ENCODE measurements at places on chromosomes 12 and 14. TPM values are rescaled to one million over a fixed set of nuclear protein-coding genes. Genes with fewer than 3 reads are reported as not detected.

Gene A2ML1
- total RNA-seq: 0.28 TPM

Gene NEUROD4
- not detected for total RNA-seq

Gene HOXC12
- not detected for total RNA-seq

Gene SCNN1A
- total RNA-seq: 0.30 TPM

Gene PMCH
- not detected for total RNA-seq

Gene ADCY6
- total RNA-seq: 13.4 TPM

Gene CYP46A1
- 0.67 TPM for total RNA-seq

- no peaks in the 10 kb centered on the region for H3K36me3 ChIP-seq
- DNase-seq: no peak
- H3K27ac ChIP-seq: no peak overlapping the region
- no peak overlapping the region for H3K4me3 ChIP-seq
- H3K27me3 ChIP-seq: no peaks in the 10 kb centered on the region
These were observed 17.4 kb downstream of the LRP6 start for GRCh38 chr12:12249216-12250050.

- H3K36me3 ChIP-seq: peaks cover 8% of the 10 kb centered on the region
- H3K27me3 ChIP-seq: no peaks in the 10 kb centered on the region
- no peaks in the 10 kb centered on the region for H3K4me1 ChIP-seq
- H3K4me3 ChIP-seq: no peak overlapping the region
- no peak overlapping the region for H3K27ac ChIP-seq
These were observed 34.2 kb downstream of the RTRAF start for GRCh38 chr14:52023518-52023917.

DNA sequence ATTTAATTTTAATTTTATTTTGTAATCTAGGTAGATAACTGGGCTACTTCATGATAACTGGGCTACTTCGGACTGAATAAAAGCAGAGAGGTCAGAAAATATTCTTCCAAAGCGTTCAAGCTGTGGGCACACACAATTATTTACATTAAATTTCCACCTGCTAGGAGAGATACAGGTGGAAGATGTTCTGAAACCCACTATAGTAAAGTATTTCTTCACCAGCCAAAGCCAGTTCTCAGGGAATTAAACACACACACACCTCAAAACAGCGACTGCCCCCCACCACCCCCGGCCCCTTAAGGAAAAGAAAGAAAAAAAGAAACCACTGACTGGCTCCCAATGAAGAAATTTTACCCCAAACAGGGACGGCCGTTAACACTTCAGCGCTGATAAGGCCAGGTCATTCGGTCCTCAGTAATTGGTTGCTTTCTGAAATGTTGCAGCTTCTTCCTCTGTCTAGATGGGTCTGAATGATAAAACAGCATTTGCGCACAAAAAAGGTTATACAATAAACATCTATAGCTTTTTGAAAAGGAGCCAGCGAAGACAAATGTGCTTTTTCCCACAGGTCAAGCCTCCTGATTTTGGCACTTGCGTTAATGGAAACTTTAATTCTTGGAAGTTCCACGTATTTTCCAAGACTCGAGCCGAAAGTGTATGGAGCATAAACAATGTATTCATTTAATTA is 771 bp upstream of the KCNJ8 start:
- H3K4me1 ChIP-seq: no peaks in the 10 kb centered on the region
- H3K27me3 ChIP-seq: no peaks in the 10 kb centered on the region
- peak overlapping the region; percentile 71 for H3K4me3 ChIP-seq
- no peaks in the 10 kb centered on the region for H3K36me3 ChIP-seq
- DNase-seq: no peak
- H3K27ac ChIP-seq: peak overlapping the region; percentile 39

DNA sequence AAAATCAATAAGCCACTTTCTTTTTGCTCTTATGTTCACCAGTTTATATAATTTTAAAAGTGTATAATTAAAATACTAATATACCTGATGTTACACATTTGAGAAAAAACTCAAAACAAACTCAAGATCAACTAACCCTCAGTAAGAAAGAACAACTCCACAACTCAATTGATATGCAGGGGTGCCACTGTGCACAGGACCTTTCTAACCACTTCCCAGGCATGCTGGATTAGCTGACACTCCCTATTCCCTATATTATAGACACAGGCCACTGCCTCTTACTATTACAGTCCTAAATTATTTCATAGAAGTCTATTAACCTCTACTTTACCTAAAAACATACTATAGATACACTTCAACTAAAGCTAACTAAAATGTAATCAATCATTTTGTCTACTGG is 191.7 kb upstream of the KRR1 start:
- no peak for DNase-seq
- no peaks in the 10 kb centered on the region for H3K36me3 ChIP-seq
- H3K4me1 ChIP-seq: peaks cover 18% of the 10 kb centered on the region
- no peak overlapping the region for H3K4me3 ChIP-seq
- no peak overlapping the region for H3K27ac ChIP-seq
- no peaks in the 10 kb centered on the region for H3K27me3 ChIP-seq

DNA sequence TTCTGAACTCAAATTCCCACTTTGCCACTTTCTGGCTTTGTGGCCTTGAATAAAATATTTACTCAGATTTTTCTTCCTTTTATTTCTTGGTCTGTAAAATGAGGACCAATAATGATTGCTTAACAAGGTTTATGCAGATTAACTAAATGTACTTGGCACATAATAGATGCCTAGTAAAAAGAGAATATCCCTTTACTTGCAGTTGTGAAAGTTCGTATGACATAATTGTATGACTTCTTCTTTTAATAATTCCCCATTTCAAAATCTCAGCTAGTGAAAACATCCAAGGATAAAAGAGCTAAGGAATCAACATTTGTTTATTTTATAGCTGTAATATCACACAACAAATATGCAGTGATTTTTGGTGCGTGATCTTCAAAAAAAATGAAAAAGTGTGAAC is 215.6 kb upstream of the ATP2B1 start:
- DNase-seq: no peak
- H3K4me1 ChIP-seq: no peaks in the 10 kb centered on the region
- no peaks in the 10 kb centered on the region for H3K36me3 ChIP-seq
- H3K27ac ChIP-seq: no peak overlapping the region
- H3K27me3 ChIP-seq: no peaks in the 10 kb centered on the region

DNA sequence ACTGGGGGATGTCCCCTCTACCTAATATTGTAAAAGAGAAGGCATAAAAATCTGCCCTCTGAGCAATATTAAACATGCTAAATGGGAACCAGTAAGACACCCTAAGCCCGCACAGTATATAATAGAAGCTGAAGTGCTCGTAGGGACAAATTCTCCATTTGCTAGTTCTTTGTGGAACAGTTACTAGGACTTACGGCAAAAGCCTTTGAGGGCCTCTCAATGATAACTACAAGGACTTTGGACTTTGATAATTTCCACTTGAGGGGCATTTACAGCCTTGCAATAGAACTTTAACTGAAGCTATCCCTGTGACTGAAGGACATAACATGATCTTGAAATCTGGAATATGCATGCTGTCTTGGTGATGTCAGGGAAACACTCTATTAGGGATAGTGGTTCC is 111.5 kb upstream of the IFNG-AS1 start:
- no peak overlapping the region for H3K27ac ChIP-seq
- no peaks in the 10 kb centered on the region for H3K36me3 ChIP-seq
- H3K4me1 ChIP-seq: peaks cover 4% of the 10 kb centered on the region
- H3K4me3 ChIP-seq: no peak overlapping the region

GRCh38 chr12:4273652-4274395 is at the start of gene CCND2:
Gene CCND2 (plus strand): TSS chr12:4273762. CDS start chr12:4274041, 279 bp downstream.
- H3K4me3 ChIP-seq: peak within 1 kb of the TSS; percentile 69
- H3K4me1 ChIP-seq: peaks cover 55% of the 10 kb centered on the region
- H3K27ac ChIP-seq: peak within 1 kb of the TSS; percentile 53
- peak; percentile 87 for DNase-seq

DNA sequence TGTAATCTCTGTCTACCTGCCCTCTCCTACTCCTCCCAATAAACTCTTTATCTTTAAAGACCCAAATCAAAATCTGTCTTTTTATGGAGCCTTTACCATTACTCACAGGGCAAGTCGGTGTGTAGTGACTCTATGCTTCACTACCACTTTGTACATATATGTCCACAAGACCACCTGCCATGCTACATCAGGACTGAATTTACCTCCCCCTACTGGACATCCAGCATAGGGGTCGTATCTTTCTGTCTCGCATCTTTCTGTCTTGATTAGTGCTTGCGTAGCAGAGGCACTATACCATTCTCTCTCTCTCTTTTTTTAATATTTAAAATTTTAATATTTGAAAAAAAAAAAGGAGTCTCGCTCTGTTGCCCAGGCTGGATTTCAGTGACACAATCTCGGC is 587.5 kb downstream of the SOX5 start:
- no peaks in the 10 kb centered on the region for H3K4me1 ChIP-seq
- no peaks in the 10 kb centered on the region for H3K36me3 ChIP-seq
- H3K4me3 ChIP-seq: no peak overlapping the region
- DNase-seq: no peak

- H3K27me3 ChIP-seq: no peaks in the 10 kb centered on the region
- H3K27ac ChIP-seq: no peak overlapping the region
- no peak for DNase-seq
- no peaks in the 10 kb centered on the region for H3K36me3 ChIP-seq
These were observed 30.1 kb upstream of the MAP1LC3B2 start for GRCh38 chr12:116529048-116529447.

DNA sequence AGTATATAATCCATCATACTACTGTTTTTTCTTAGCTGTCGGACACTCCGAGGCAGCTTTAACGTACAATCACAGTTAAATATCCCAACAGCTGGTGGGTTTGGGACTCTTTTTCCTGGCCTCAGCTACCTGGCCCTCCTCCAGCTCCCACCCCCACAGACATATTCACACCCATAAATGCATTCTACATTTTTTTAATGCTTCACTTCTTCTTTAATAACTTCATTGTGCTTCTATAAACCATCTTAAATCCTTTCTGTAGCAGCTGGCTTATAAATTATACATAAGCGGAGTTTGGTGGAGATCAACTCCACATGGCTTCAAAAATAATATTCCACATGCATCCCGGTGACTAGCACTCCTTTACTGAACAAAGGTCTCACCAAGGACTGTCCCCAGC is 33.3 kb downstream of the TDG start:
- H3K4me1 ChIP-seq: peaks cover 11% of the 10 kb centered on the region
- DNase-seq: no peak
- H3K27ac ChIP-seq: no peak overlapping the region
- H3K27me3 ChIP-seq: no peaks in the 10 kb centered on the region

DNA sequence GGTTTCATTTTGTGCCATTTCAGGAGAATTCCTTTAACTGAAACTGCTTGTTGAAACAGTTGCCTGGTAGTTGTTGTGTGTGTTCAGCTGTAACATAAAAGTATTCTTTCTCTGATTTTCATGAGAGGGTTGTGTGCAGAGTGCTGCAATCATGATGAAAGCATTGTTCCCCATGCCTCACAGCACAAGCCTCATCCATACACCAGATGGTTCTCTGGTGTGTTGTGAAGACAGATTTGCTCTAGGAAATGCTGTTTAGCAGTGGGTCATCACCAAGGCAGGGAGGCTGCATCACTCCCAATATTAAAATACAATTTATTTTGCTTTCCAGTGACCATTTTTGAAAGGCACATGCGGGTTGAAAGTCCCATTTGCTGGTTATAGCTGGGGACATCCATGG is 404.4 kb downstream of the AACS start:
- no peak overlapping the region for H3K4me3 ChIP-seq
- H3K4me1 ChIP-seq: no peaks in the 10 kb centered on the region
- H3K27me3 ChIP-seq: no peaks in the 10 kb centered on the region
- DNase-seq: no peak
- no peaks in the 10 kb centered on the region for H3K36me3 ChIP-seq

- no peak overlapping the region for H3K4me3 ChIP-seq
- DNase-seq: no peak
- no peaks in the 10 kb centered on the region for H3K36me3 ChIP-seq
- no peaks in the 10 kb centered on the region for H3K4me1 ChIP-seq
- H3K27ac ChIP-seq: no peak overlapping the region
These were observed 4.7 kb upstream of the TTC7B start for GRCh38 chr14:90820958-90821357.

GRCh38 chr12:69112616-69113015 is 126.8 kb upstream of the CPSF6 start:
- DNase-seq: no peak
- no peaks in the 10 kb centered on the region for H3K27me3 ChIP-seq
- no peak overlapping the region for H3K4me3 ChIP-seq
- no peaks in the 10 kb centered on the region for H3K4me1 ChIP-seq

- no peaks in the 10 kb centered on the region for H3K4me1 ChIP-seq
- H3K36me3 ChIP-seq: no peaks in the 10 kb centered on the region
- H3K4me3 ChIP-seq: no peak overlapping the region
These were observed 319.4 kb downstream of the KCNC2 start for GRCh38 chr12:74890237-74890599.

- H3K36me3 ChIP-seq: peaks cover 46% of the 10 kb centered on the region
- no peak for DNase-seq
- no peaks in the 10 kb centered on the region for H3K4me1 ChIP-seq
These were observed 45.8 kb downstream of the GNS start for GRCh38 chr12:64713376-64713775.

- no peak overlapping the region for H3K27ac ChIP-seq
- H3K4me3 ChIP-seq: no peak overlapping the region
- no peaks in the 10 kb centered on the region for H3K4me1 ChIP-seq
These were observed 62.3 kb downstream of the MGAT4C start for GRCh38 chr12:86193931-86194330.

DNA sequence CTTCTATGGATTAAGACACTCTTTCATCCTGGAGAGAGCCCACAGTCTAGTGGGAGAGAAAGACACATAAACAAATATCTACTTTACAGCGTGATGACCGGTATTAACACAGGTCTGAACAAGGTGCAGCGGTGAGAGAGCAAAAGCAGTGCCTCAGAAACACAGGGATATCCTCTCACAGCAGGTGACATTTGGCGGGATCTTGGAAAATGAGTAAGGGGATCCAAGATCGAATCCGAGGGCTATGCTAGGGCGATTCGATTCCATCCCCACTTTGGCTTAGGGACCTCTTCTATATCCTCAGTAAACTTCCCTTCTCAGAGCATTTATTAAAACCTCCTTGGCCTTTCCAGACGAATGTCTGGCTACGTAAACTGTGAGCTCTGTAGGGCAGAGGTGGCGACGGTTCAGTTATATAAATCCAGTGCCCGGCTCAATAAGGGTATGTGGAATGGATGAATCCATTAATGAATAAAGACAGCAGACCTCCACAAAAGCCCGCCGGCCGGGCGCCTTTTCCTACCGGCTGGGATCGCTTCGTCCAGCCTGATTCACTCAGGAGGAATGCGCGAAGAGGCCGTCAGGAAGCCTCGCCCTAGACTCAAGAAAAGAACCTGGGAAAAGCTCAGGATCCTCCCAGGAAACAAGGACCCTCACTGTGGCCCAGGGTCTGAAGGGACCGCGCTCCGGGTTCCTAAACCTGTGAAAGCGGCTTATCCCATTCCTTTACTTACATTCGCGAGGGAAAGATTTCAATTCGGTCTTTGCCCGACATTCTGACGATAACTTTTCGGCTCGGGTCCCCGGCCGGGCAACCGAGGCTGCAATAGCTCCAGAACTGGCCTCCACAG is 455 bp downstream of the ATP6V1D start:
- peak overlapping the region; percentile 98 for H3K27ac ChIP-seq
- peak overlapping the region; percentile 92 for H3K4me3 ChIP-seq
- DNase-seq: peak; percentile 56
- peaks cover 52% of the 10 kb centered on the region for H3K4me1 ChIP-seq
- H3K27me3 ChIP-seq: no peaks in the 10 kb centered on the region
- H3K36me3 ChIP-seq: no peaks in the 10 kb centered on the region

Data from psoas muscle (tissue), 8 donors.